AML-193 (cell line): ENCODE measurements at places on chromosomes 2 and 18.

GRCh38 chr18:64031411-64031810 is 61.5 kb downstream of the SERPINB8 start:
- DNase-seq = no peak

DNA sequence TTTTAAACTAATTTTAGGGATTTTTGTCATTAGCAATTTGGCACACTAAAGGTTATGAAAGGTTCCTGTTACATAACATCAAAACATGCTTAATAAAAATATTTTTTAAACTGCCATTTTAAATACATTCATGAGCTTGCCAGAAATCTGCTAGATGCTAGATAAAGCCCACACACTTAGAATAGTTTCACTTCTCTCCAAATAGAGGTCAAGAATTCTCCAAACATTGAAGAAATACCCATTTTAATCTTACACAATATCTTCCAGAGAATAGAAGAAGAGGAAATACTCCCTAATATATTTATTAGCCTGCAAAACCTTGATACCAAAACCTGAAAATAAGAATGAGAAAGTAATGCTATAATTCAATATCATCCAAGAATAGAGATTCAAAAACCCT is 247.5 kb downstream of the PTH2R start:
- DNase-seq = no peak

DNA sequence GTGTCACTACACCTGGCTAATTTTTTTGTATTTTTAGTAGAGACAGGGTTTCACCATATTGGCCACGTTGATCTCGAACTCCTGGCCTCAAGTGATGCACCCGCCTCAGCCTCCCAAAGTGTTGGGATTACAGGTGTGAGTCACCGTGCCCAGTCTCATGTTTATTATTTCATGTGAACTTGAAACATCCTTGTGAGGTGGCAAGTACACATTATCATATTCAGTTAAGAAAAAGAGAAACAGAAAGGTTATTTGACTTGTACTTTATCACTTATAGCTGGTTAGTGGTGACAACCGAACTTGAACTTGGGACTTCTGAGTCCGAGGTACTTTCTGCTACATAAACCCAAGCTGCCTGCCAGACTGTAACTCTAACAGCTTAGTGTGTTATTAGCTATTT is 24.4 kb downstream of the ABHD3 start:
- DNase-seq = no peak

DNA sequence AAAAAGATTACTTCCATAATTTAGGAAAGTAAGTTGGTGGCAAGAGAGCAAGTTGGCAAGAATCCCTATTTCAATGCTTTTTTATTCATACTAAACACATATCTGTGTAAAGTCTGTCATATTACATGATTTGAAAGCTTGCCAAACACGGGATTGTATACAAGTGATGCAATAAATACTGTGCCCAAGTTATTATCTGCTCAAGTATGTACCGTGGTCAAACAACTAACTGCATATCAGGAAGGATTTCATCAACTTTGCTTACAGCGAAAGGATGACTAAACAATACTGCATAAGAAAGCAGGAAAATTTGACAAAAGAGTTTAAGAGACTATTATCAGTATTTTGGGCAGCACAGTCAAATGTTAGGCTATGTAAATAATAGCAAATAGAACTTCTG is 69.6 kb upstream of the SCN1A start:
- DNase-seq = no peak

- no peak for DNase-seq
Measured at GRCh38 chr2:223829128-223829527, 8.3 kb downstream of the AP1S3 start.
